ENCODE measurements at places on chromosomes 2 and 18.

DNA sequence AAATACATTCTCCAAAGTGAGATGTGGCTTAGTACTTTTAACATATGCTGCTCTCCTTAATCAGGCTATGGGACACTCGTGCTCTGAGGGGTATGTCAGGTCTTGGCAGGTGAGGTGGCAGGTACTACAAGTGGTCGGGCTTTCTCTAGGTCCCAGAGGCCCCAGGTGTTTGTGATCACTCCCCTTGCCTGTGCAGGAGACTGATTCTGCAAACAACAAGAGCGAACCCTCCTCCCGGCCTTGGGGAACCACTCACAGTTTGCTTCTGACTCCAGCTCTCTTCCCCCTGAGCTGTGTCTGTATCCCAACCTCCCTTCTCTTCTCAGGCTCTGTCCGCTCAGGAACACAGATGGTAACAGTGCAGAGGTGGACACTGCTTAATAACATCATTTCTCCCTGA, 48.1 kb downstream of the ATOH8 start:
- DNase-seq, result no peak

GRCh38 chr18:46199515-46200147, 95.4 kb downstream of the HAUS1 start:
- no peak for DNase-seq

DNA sequence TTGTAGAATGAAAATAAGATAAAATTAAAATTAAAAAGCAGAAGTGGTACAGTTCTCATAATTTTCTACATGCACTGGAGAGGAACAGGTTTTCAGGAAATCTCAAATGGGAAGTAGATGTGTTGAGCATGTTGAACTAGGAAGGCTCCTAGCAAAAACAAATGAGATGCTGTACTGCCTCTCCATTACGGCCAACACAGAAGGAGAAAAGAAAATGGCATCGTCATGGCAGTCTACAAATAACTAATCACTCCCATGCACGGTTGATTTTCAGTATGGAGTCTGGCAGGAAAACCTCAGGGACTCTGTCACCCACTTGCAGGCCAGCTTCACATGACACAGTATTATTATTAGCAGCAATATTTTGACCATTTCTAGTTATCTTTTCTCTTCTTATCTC, 278.7 kb downstream of the NRXN1 start:
- no peak for DNase-seq

- no peak for DNase-seq
These were observed 4.6 kb downstream of the SETBP1 start for GRCh38 chr18:44685296-44685695.

DNA sequence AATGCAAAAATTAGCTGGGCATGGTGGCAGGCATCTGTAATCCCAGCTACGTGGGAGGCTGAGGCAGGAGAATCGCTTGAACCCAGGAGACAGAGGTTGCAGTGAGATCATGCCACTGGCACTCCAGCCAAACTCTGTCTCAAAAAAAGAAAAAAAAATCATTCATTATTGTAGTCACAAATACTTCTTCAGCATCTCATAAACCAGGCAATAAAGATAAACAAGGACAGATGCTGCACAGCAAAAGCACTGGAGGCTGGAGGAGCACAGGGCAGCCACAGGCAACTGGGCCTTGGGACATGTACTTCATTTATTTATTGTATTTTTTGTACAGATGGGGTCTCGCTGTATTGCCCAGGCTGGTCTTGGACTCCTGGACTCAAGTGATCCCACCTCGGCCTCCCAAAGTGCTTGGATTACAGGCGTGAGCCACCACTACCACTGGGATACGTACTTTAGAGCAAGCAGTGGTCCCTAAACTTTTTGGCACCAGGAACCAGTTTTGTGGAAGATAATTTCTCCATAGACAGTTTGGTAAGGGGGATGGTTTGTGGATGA, 16.8 kb upstream of the MAT2A start:
- no peak for DNase-seq

GRCh38 chr2:126616606-126617069, 39.3 kb upstream of the GYPC start:
- no peak for DNase-seq
